Adipocyte (in vitro differentiated cells): ENCODE measurements at places on chromosomes 4 and X.
A peak's percentile ranks its signal among the peaks of the same experiment; 100 is the strongest.

DNA sequence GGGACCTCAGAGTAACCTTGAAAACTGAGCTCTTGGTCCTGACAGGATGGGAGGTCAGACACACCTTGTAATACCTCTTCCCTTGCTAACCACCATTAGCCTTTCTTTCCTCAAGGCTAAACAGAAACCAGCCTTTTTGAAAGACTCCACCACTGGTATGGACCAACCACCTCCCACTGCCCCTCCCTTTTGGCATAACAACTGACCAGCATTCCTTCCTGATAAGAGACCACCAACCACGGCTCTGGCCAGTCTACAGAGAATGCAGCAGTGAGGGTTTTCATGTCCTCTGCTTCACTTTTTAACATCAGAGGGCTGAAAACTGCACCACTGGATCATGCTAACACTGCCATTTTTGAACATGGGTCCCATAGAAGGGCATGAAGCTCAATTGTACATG lies 100.2 kb upstream of the MID1IP1 start:
- DNase-seq: no peak

DNA sequence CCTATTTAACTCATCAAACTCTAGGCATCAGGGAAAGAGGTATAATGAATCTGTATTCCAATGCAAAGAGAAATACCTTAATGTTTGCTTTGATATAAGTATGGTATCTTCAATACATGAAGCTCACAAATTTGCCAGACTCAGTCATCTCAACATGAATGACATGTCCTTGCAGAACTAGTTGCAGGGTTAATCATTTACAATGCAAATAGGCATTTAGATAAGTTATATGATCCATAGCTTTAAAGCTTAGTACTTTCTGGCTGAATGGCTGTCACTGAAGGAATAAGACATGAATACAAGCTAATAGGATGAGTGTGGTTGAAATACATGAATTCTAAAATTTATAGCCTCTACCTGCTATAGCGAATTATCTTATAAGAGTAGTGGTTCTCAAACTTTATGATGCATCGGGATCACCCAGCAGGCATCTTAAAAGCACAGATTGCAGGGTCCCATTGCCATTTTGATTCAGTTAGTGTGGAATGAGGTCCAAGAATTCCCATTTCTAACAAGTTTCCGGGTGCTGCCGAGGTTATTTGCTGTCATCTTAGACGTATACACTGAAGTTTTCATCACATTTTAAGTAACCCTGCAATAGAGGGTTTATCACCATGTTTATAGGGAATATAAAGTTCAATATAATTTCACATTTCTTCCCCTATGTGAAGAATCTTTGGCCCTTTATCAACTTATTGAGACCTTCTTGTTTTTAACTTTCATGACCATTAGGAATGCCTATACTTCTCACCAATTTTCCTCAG lies 439.2 kb downstream of the ARHGAP24 start:
- DNase-seq: no peak

- no peak for DNase-seq
Measured at GRCh38 chr4:15117270-15117946, 115.1 kb downstream of the CPEB2 start.

- DNase-seq: no peak
Measured at GRCh38 chr4:73343432-73343831, 60.7 kb upstream of the ALB start.

DNA sequence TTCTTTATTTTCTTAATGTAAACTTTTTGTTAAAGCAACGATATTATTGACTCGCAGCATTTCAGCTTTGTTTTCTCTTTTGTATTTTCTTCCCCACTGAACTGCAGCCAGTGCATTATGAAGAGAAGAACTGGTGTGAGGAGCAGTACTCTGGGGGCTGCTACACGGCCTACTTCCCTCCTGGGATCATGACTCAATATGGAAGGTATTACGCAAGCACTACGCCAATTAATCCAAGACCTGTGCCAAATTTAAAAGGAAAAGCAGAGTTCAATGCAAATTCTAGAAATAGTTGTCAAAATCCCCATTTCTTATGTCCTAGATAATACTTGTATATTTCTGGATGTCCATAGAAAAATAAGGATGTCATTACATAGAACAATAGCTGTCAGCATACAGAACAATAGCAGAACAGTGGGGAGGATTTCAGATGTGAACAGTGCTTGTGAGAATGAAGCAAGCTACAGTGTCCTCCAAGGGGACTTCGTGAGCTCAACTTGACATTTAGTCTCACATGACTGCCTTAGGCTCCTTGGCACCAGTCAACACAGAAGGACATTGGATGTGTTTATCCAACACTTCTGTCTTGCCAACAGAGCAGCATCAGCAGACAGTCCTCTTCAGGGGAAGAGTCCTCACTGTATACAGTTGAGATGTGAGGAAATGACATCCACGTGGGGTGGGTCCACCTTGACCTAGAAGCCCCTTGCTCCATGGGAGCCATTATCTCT lies 85.9 kb downstream of the MAOA start:
- peak; percentile 64 for DNase-seq

DNA sequence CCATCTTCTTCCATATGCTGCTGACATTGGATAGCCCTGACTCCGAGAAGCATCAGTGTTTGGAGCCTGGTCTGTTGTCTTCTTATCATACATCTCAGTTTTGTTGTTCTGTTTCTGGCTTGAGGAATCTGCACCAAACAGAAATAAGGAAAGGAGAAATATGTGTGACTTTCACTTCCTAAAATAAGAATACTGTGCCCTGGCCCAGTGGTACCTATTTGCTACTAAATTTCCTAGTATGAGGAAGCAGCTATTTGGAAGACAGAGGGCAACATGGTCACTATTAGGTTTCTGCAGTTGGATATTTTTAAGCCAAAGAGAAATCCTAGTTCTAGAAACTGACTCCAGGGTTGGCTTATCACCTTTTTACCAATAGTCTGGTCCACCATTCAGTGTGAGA lies 16.8 kb downstream of the CT47C1 start:
- DNase-seq: no peak

- peak; percentile 62 for DNase-seq
Measured at GRCh38 chrX:101417981-101418841, 10.2 kb downstream of the HNRNPH2 start.

GRCh38 chr4:94038195-94038594 lies 169.5 kb upstream of the SMARCAD1 start:
- DNase-seq: no peak

GRCh38 chr4:148029781-148030180 lies 297.9 kb downstream of the ARHGAP10 start:
- DNase-seq: no peak

DNA sequence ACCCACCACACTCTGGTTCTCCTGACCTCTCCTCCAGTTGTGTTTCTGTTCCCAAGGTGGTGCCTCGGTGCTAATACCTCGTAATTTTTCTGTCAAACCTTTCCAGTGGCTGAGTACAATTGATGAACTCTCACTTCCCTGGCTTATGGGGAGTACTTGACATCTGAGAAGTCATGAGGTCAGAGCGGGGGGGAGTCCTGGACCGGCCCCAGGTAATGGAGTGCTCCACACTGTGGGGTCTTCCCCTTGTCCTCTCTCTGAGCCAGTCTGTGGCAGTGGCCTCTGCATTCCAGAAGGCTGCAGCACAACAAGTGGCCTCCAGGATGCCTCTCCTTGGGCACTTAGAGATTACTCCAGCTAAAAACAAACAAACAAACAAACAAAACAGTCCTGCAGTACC lies 122.5 kb upstream of the TRIM2 start:
- no peak for DNase-seq

DNA sequence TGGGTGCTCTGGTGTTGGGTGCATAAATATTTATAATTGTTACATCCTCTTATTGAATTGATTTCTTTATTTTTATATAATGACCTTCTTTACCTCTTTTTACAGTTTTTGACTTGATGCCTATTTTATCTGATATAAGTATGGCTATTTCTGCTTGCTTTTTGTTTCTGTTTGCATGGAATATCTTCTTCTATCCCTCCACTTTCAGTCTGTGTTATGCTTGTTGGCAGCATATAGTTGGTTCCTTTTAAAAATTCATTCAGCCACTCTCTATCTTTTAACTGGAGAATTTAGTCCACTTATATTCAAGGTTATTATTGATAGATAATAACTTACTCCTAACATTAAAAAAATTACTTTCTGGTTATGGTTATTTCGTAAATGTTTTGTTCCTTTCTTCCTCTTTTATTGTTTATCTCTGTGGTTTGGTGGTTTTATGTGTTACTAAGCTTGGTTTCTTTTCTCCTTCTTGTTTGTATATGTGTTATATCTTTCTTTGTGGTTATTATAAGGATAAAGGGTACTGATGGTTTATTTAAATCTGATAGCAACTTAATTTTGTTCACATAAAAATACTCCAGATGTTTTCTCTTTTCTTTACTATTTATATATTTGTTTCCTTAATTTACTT lies 69.5 kb downstream of the IL15 start:
- DNase-seq: no peak

GRCh38 chr4:27318740-27319139 lies 458.1 kb downstream of the STIM2 start:
- peak; percentile 5 for DNase-seq

DNA sequence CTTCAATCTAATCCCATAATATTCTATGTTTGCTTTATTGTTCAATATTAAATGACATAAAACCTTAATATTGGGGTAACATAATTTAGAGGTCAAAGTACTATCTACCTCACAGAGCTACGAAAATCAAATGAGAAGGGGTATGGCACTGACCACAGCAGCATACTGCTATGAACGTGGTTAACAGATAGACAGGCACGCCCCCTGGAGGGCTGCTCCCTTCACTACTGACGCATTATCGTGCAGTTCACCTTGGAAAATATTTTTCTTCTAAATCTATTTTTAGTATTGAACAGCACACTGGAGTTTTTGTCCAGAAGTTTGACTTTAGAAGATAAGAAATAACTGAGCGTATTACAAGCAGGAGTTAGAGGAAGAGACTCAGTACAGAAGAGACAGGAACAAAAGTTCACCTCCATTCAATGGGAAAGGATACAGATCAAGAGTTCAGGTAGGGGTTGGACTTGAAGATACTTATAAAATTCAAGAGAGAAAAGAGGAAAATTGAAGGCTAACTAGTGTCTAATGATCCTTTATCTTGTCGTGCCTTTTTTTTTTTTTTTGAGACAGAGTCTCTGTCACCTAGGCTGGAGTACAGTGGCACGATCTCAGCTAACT lies 22.7 kb downstream of the MAP9 start:
- peak; percentile 82 for DNase-seq

- no peak for DNase-seq
Measured at GRCh38 chr4:52407545-52407944, 251.6 kb downstream of the USP46 start.

DNA sequence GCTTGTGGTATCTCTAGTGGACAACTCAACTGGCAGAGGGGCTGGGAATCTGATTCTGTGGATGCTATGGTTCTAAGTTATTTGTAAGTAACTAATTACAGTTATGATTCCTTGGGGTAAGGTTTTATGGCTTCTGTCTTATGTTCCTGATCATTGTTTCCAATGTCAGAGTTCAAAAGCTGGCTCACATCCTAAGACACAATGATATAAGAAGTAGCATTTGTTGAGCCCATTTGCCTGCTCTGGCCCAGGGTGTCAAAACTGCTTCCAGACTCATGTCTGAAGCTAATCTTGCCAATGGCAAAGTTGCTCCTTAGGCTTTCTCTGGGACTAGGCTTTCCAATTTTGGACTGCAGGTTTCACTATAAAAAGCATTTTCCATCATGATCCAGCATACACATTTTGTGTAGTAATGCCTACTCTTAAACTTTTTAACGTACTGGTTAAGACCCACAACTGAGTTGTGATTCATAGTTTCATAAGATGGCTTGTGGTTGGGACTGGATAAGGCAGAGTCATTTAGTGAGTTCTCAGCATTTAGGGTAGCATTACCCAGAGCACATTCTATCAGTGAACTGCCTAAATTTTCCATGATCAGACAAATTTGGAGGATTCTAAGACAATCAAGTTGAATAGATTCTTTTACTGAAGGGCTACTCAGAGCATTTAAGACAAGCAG lies 50.0 kb downstream of the CCNI start:
- DNase-seq: no peak

DNA sequence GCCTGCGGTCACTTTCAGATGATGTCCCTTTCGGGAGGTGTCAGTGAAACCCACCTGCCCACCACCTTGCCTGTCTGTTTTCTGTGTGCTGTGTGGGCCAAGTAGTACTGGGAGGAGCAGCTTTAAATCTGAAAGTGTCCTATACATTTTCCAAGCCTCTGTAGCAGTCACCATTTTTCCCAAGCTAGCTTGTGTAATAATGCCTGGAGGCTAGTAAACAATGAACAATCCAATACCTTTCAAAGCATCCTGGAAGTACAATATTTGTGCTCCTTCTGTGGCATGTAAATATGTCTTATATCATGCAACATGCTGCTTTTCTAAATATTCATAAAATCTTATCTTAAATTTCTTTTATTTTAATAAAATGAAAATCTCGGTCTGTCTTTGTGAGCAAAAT lies 111.6 kb upstream of the C1GALT1C1 start:
- DNase-seq: peak; percentile 48

GRCh38 chr4:138891631-138892031 lies 124.0 kb upstream of the NOCT start:
- DNase-seq: peak; percentile 48

- DNase-seq: peak; percentile 48
Measured at GRCh38 chr4:176002007-176002613, 63.5 kb upstream of the WDR17 start.

GRCh38 chrX:110723844-110724243 lies 71.8 kb downstream of the CHRDL1 start:
- DNase-seq: peak; percentile 2
